ENCODE measurements at places on chromosomes 5 and 9. TPM values are rescaled to one million over a fixed set of nuclear protein-coding genes. Genes with fewer than 3 reads are reported as not detected.

DNA sequence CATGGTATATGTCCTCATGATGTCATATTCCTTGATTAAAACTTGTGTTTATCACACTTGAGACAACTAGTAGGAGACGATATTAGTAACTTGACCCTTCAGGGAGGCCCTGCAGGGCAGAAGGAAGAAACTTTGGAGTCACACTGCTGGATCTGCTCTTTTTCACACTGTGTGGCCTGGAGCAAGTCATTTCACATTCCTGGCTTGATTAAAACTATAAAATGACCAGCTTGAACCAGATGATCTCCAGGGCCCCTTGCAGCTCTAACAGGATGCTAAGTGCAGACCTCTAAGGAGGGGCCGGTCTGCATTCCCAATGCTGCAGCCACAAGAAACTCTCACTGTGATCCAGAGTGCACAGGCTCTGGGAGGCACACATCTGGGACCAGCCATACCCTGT lies 146.4 kb upstream of the ZNF366 start:
- no peak overlapping the region for H3K4me3 ChIP-seq
- H3K36me3 ChIP-seq = no peaks in the 10 kb centered on the region
- H3K27me3 ChIP-seq = peaks cover 3% of the 10 kb centered on the region
- no peak for DNase-seq

DNA sequence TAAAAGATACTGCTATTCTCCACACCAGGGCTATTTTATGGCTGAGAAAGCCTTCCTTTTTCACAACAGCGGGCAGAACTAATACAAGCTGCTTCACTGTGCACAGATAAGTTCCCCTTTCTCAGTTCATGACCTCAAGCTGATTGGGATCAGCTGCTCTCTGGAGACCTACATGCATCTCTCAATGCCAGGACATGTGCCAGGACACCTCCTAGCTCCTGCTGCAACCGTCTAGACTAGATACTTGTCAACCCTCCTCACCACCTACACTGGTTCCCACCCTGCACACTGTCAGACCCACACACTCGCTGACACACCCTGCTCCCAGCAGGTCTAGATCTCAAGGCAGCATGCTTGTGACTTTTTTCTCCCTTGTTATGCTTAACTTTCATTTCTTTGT lies 39.8 kb downstream of the STARD4 start:
- H3K27me3 ChIP-seq = no peaks in the 10 kb centered on the region
- DNase-seq = no peak
- no peak overlapping the region for H3K27ac ChIP-seq
- H3K4me3 ChIP-seq = no peak overlapping the region
- H3K4me1 ChIP-seq = no peaks in the 10 kb centered on the region

- no peaks in the 10 kb centered on the region for H3K27me3 ChIP-seq
- H3K4me1 ChIP-seq = peaks cover 7% of the 10 kb centered on the region
- no peaks in the 10 kb centered on the region for H3K36me3 ChIP-seq
- no peak overlapping the region for H3K4me3 ChIP-seq
Observed at GRCh38 chr5:59088546-59088945, 505.7 kb downstream of the RAB3C start.

GRCh38 chr9:112530751-112531205 lies 44.2 kb downstream of the KIAA1958 start:
- no peak overlapping the region for H3K4me3 ChIP-seq
- no peaks in the 10 kb centered on the region for H3K27me3 ChIP-seq
- DNase-seq = no peak
- H3K4me1 ChIP-seq = peaks cover 25% of the 10 kb centered on the region

DNA sequence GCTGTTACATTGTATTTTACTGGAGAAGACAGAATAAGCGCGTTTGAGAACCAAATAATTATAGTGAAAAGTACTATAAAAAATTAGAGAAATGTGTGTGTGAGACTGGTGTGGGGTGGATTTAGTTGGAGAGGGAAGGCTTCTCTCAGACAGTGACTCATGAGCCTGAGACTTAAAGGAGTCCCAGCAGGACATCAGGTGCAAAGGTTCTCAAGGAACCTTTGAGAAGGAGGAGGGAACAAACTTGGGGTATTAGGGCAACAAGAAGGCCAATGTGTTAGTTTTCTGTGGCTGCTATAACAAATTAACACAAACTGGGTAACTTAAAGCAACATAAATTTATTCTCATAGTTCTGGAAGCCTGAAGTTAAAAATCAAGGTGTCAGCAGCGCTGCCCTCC lies 4.9 kb downstream of the DDX4 start:
- no peak overlapping the region for H3K27ac ChIP-seq
- no peak for DNase-seq
- H3K36me3 ChIP-seq = no peaks in the 10 kb centered on the region

- no peak for DNase-seq
- H3K4me1 ChIP-seq = peaks cover 63% of the 10 kb centered on the region
- no peaks in the 10 kb centered on the region for H3K27me3 ChIP-seq
- H3K4me3 ChIP-seq = no peak overlapping the region
- peaks cover 5% of the 10 kb centered on the region for H3K36me3 ChIP-seq
Observed at GRCh38 chr5:142717582-142718215, 31.8 kb upstream of the FGF1 start.

GRCh38 chr5:180602481-180603075 lies 11.3 kb upstream of the SCGB3A1 start:
- H3K27ac ChIP-seq = no peak overlapping the region
- DNase-seq = peak; percentile 13
- no peaks in the 10 kb centered on the region for H3K27me3 ChIP-seq

DNA sequence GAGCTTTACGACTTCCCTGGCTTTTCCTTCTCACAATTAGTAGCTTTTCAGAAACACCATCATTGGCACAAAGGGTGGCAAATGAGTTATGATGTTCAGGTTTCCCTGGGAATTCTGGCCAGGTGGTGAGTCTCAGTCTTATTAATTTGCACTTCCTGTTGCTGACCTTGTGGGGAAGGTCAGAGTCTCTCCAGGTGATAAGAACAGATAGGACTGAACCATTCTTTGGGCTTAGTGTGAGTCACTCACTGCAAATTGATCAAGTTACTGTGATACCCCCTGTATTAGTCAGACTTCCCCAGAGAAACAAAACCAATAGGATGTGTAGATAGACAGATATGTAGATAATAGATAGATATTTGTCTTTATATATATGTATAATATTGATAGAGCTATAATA lies 53.8 kb upstream of the RANBP3L start:
- no peak overlapping the region for H3K4me3 ChIP-seq
- peaks cover 10% of the 10 kb centered on the region for H3K4me1 ChIP-seq
- no peak for DNase-seq
- H3K27ac ChIP-seq = no peak overlapping the region
- H3K36me3 ChIP-seq = no peaks in the 10 kb centered on the region

GRCh38 chr5:118486647-118487225 lies 501.6 kb downstream of the DTWD2 start:
- peaks cover 9% of the 10 kb centered on the region for H3K36me3 ChIP-seq
- no peak overlapping the region for H3K27ac ChIP-seq
- H3K27me3 ChIP-seq = no peaks in the 10 kb centered on the region
- no peak overlapping the region for H3K4me3 ChIP-seq
- peaks cover 18% of the 10 kb centered on the region for H3K4me1 ChIP-seq
- no peak for DNase-seq

- DNase-seq = no peak
- H3K27ac ChIP-seq = no peak overlapping the region
- H3K4me1 ChIP-seq = no peaks in the 10 kb centered on the region
- H3K36me3 ChIP-seq = no peaks in the 10 kb centered on the region
- H3K27me3 ChIP-seq = no peaks in the 10 kb centered on the region
Observed at GRCh38 chr5:120062515-120062917, 401.6 kb upstream of the PRR16 start.

DNA sequence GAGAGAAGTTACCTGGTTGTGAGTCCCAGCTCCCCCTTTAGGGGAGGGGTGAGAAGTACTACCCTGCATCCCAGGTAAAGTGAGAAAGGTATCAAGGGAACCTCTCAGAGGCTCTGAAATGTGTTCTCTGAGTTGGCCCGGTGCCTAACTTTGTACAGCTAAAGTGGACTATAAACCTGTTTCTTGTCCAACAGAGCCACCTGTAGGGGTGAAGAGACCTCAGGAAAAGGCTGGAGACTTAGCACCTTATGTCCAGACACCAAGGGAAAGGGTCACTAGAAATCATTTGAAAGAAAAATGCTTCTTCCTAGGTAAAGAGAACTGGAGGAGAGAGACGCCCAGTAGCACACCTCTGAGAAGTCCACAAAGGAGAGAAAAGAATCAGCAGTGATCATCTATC lies 108.3 kb upstream of the KIF2A start:
- no peak for DNase-seq
- peaks cover 14% of the 10 kb centered on the region for H3K36me3 ChIP-seq
- no peak overlapping the region for H3K4me3 ChIP-seq
- no peaks in the 10 kb centered on the region for H3K27me3 ChIP-seq
- H3K4me1 ChIP-seq = no peaks in the 10 kb centered on the region
- H3K27ac ChIP-seq = no peak overlapping the region

DNA sequence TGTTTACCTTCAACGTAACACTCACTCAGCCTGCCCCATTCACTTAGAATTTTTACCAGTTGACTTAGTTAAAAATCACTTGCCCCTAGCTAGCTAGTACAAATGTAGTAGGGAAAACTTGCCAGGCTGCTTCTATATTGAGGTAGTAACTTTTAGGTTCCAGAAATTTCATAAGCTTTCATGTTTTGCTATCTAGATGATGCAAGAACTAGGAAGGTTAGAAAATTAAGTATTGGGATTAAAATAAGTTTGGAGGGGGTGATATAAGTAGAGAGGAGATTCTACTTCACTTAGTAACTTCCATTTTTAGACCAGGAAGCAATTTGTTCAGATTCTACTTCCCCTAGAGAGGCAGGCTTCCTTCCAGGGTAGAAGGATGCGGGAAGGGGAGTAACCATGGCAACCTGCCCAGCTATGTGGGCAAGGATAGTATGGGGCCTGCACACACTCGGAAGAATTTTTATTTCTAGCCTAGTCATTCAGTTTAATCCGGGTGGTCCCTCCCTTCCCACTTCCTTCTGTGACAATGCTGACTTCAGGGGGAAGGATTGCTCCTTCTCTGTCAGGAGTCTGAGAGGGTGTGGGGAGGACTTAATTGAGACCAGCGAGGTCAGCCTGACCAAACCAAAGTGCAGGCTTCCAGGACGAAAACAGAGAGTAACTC lies 4.2 kb downstream of the DAB2 start:
- DNase-seq = no peak
- no peak overlapping the region for H3K27ac ChIP-seq
- peaks cover 51% of the 10 kb centered on the region for H3K4me1 ChIP-seq
- no peak overlapping the region for H3K4me3 ChIP-seq

DNA sequence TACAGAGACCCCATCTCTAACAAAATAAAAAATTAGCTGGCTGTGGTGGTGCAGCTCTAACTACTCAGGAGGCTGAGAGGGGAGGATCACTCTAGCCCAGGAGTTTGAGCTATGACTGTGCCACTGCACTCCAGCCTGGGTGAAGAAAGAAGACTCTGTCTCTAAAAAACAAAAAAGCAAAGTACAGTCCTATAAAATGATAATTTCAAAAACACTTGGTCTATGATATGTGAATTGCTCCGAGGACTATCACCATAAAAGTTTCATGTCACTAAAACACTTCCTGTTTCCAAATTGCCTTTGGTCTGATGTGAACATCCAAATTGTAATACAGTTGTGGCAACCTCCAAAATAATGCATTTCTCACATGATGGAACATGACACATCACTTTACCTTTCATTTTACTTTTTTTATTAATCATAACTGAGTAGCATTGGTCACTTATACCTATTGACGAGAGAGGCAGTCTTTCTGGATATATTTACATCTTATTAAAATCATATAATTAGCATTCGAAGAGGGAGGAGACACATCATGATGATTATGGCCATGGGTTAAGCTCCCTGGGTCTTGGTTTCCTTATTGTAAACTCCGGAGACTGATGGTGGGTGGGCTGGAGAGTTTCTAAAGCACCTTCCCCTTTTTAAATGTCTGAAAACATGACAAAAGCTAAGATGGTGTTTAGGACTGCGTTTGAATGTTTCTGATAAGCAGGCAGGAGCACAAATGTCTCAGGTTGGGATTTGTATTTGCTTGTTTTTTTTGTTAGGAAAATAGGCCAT lies 25.8 kb upstream of the CD180 start:
- H3K27me3 ChIP-seq = no peaks in the 10 kb centered on the region
- DNase-seq = no peak
- no peaks in the 10 kb centered on the region for H3K4me1 ChIP-seq
- no peak overlapping the region for H3K4me3 ChIP-seq

DNA sequence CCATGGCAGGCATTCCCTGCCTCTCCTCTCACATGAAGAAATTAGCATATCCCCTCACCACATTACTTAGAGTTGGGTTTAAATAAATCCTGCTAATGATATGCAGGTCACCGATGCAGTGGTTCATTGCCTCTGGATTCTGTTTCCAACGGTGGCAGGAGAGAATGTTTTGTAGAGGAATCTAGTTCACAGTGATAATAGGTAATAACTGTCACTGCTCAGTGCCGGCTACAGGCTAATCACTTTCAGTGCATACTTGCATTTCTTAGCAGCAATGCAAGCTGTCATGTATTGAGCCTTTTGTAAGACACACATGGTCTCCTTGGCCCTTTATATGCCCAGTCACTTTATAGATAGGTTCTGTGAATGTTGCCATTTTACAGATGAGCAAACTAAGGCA lies 59.5 kb upstream of the INSYN2B start:
- no peaks in the 10 kb centered on the region for H3K36me3 ChIP-seq

DNA sequence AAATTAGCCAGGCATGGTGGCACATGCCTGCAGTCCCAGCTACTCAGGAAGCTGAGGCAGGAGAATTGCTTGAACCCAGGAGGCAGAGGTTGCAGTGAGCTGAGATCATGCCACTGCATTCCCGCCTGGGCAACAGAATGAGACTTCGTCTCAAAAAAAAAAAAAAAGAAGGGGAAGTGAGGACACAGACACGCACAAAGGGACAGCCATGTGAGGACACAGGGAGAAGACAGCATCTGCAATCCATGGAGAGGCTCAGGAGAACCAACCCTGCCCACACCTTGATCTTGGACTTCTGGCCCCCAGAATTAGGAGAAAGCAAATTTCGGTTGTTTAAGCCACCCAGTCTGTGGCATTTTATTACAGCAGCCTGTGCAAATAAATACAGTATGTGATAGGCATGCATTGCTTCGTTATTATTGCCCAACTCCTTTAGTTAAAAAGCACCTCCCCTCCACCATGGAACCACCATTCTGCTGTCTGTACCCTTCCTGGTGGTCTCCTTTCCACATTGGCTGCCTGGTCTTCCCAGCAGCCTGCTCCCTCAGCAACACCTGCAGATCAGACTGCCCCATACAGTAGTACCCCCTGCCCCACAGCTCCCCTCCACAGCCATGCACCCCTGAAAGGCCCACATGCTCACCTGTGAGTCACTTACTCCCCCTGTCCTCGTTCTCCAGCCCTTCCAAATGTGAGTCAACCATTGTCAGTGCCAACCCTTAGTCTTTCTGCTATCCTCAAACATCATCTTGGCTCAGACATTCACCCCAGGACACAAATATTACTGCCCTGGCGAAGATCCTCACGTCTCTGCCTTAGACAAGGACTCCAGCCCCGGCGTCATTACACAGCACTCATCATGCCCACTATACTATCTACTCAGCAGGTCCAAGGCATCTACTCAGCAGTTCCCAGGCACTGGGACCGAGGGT lies 128.8 kb downstream of the ROR2 start:
- no peak overlapping the region for H3K4me3 ChIP-seq
- DNase-seq = no peak
- H3K4me1 ChIP-seq = peaks cover 28% of the 10 kb centered on the region
- no peak overlapping the region for H3K27ac ChIP-seq
- no peaks in the 10 kb centered on the region for H3K27me3 ChIP-seq

GRCh38 chr5:118076490-118076889 lies 911.9 kb downstream of the DTWD2 start:
- no peak for DNase-seq
- no peaks in the 10 kb centered on the region for H3K36me3 ChIP-seq
- no peak overlapping the region for H3K4me3 ChIP-seq
- no peak overlapping the region for H3K27ac ChIP-seq

The GARIN3 gene
- not detected for total RNA-seq

The DOCK8 gene
- 2.7 TPM for total RNA-seq

The FBP2 gene
- total RNA-seq = not detected

The TNFSF15 gene
- 0.09 TPM for total RNA-seq

The IFNB1 gene
- total RNA-seq = not detected

The ARID3C gene
- total RNA-seq = 0.23 TPM

Data from WTC11 (cell line).